ENCODE measurements at places on chromosomes 6 and 20. TPM values are rescaled to one million over a fixed set of nuclear protein-coding genes. Genes with fewer than 3 reads are reported as not detected.

- H3K27me3 ChIP-seq, result no peaks in the 10 kb centered on the region
- no peak for DNase-seq
- H3K27ac ChIP-seq, result no peak overlapping the region
- no peaks in the 10 kb centered on the region for H3K36me3 ChIP-seq
- no peak overlapping the region for H3K4me3 ChIP-seq
These were observed 77.5 kb upstream of the PDE7B start for GRCh38 chr6:135774006-135774405.

DNA sequence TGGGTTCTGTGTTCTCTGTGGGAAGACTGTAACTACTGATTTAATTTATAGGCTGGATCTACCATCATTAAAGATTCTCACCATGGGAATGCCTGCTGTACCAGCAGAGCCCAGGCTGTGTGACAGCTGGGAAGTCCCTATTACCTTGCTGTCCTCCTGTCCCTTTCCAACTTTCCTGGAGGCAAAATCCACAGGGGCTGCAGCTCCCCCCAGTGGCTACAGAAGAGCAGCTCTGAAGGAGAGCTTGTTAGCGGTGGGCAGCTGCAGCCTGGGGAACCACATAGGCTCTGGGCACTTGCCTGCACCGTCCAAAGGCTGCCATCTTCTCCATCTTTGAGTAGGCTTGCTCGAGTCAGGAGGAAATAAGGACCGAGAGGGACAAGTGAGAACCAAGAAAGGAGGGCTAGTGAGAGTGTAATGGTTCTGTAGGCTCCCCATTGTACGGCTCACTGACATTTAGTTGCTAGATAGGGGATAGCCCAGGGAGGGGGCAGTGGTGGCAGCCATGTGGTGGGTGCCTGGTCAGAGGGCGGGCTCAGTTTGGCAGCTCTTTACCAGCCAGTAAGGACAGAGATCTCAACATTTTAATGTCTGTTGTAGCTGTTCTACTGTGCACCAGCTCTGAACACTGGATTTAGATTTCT lies 155.1 kb upstream of the MLIP start:
- peaks cover 5% of the 10 kb centered on the region for H3K4me1 ChIP-seq
- H3K27me3 ChIP-seq, result no peaks in the 10 kb centered on the region
- peak; percentile 80 for DNase-seq
- H3K4me3 ChIP-seq, result no peak overlapping the region
- no peak overlapping the region for H3K27ac ChIP-seq

DNA sequence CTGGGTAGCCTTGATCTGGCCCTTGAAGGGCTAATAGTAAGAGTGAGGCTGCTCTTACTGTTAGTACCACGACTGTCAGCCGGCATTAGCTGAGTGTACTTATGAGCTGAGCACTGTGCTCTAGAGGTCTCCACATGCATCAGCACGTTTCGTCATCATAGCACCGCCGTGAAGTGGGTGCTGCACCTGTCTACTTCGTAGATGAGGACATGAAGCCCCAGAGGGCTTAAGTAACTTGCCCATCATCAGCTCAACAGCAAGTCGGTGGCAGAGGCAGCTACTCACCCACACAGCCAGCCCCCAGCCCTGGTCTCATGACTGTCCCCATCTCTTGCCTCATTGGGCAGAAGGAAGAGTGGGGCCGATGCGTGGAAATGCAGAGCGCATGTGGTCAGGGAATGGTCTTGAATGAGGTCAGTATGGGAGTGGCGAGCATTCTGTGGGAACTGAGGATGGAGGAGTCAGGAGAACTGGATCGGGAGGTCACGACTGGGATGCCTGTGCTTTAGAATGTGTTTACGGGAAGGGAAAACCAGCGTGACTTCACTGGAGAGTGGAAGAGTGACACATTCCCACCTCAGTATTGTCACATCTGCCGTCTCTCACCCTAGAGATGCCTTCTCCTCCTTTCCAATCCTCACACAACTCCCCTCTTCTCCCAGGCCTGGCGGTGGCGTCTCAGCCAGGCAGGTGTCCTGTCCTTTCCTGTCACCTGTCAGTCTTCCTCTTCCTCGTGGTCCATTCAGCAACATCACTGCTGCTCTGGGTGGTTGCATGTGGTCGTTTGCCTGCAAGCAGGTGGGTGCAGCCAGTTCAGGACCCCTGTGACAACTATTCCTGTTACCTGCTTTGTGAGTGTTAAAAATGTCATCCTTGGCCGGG lies 6.0 kb downstream of the SYTL3 start:
- H3K4me3 ChIP-seq, result no peak overlapping the region
- H3K4me1 ChIP-seq, result peaks cover 10% of the 10 kb centered on the region
- DNase-seq, result no peak
- H3K27me3 ChIP-seq, result no peaks in the 10 kb centered on the region

The CST4 gene
- not detected for total RNA-seq

- H3K36me3 ChIP-seq, result no peaks in the 10 kb centered on the region
- no peak overlapping the region for H3K4me3 ChIP-seq
- peaks cover 2% of the 10 kb centered on the region for H3K27me3 ChIP-seq
- peaks cover 18% of the 10 kb centered on the region for H3K4me1 ChIP-seq
- DNase-seq, result no peak
- no peak overlapping the region for H3K27ac ChIP-seq
These were observed 105.8 kb downstream of the SLX4IP start for GRCh38 chr20:10540636-10541493.

DNA sequence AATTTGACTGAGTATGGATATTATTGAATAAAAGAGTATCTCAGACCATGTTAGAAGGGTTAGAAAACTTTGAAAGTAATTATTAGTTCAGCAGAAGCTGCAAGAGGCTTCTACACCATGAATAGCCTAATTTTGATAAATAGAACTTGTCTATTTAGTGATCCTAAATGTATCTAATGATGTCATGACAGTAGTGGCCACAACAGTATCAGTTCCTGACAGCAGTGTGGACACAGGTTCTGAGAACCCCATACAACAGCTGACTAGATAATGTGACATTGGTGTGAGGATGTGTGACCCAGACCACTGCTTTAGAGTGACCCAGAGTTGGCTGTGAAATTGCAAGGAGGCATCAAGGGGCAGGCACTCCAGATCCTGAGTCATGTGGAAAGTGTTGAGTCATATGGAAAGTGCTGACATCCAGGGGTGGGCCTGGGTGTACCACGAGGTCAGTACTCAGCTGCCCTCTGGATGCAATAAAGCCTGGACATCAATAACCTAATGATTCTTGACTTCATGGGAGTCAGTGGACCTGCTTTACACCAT lies 754.7 kb downstream of the DHX35 start:
- peaks cover 20% of the 10 kb centered on the region for H3K4me1 ChIP-seq
- peaks cover 4% of the 10 kb centered on the region for H3K36me3 ChIP-seq
- no peak overlapping the region for H3K4me3 ChIP-seq
- peaks cover 4% of the 10 kb centered on the region for H3K27me3 ChIP-seq
- no peak overlapping the region for H3K27ac ChIP-seq

The CAGE1 gene
- total RNA-seq, result not detected

The CLVS2 gene
- 18.6 TPM for total RNA-seq

GRCh38 chr6:134902074-134902861 lies 47.6 kb downstream of the ALDH8A1 start:
- H3K27ac ChIP-seq, result no peak overlapping the region
- H3K36me3 ChIP-seq, result no peaks in the 10 kb centered on the region
- DNase-seq, result no peak
- no peaks in the 10 kb centered on the region for H3K27me3 ChIP-seq
- H3K4me1 ChIP-seq, result no peaks in the 10 kb centered on the region
